ENCODE measurements at places on chromosomes 16 and 17.

- DNase-seq = no peak
These were observed 8.4 kb downstream of the GALK1 start for GRCh38 chr17:75756451-75757085.

GRCh38 chr16:71358464-71358998 is at the start of gene CALB2:
TSS of gene CALB2 (plus strand) at chr16:71358723. CDS start at chr16:71358793, 70 bp downstream.
- DNase-seq = peak; percentile 12

DNA sequence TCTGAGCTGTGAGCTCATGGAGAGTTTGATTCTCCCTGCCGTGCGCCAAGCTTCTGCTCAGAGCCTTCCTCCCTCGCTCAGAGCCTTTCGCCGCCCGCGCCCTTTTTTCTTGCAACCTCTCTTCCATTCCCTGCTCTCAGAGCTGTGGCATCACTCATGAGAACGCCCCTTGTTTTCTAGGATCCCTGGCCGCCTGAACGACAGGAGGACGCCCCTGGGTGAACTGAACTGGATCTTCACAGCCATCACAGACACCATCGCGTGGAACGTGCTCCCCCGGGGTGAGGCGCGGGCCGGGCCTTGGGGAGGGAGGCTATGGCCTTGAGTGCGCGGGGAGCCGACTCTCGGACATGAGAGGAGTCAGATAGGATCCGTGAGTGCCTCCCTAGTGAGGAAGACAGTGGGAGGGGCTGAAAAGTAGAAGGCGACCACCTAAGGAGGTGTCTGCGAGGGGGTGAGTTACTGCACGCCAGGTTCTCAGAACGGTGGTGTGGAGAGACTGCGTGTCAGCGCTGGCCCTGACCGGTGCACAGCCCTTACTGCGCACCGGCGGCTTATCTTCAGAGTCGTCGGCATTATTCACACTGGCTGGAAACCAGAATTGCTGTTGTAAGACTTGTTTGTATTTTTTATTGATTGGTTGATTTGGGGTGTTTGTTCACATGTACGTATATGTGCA is 169.5 kb upstream of the CHMP6 start:
- no peak for DNase-seq

- no peak for DNase-seq
These were observed 123.2 kb downstream of the HS3ST2 start for GRCh38 chr16:22937169-22937568.

DNA sequence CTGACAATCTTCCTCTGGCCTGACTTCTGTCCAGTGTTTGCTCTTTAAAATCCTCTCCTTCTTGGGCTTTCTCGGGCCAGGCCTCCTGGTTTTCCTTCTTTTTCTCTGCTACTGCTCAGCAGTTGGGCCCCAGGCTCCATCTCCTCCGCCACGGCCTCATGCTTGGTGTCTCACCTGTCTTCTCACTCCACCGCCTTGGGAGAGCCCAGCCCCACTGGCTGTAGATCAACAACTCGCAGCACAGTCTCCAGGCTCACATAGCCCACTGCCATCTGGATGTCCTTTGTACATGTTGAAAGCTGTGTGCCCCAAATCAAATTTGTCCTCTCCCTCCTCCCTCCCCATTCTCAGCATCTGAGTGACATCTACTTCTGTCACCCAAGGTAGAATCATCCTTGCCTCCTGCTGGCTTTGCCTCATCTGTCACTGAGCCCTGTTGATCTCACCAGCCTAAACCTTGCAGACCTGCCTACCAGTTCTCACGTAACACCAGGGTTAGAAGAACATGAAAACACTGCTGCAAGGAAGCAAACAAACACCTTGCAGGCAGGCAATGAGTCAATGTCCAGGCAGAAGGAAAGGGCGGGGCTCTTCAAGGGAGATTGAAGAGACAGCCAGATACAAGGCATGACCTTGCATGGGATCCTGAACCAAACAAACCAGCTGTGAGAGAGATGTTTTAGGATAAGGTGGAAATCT is 103.2 kb upstream of the SMURF2 start:
- DNase-seq = no peak

DNA sequence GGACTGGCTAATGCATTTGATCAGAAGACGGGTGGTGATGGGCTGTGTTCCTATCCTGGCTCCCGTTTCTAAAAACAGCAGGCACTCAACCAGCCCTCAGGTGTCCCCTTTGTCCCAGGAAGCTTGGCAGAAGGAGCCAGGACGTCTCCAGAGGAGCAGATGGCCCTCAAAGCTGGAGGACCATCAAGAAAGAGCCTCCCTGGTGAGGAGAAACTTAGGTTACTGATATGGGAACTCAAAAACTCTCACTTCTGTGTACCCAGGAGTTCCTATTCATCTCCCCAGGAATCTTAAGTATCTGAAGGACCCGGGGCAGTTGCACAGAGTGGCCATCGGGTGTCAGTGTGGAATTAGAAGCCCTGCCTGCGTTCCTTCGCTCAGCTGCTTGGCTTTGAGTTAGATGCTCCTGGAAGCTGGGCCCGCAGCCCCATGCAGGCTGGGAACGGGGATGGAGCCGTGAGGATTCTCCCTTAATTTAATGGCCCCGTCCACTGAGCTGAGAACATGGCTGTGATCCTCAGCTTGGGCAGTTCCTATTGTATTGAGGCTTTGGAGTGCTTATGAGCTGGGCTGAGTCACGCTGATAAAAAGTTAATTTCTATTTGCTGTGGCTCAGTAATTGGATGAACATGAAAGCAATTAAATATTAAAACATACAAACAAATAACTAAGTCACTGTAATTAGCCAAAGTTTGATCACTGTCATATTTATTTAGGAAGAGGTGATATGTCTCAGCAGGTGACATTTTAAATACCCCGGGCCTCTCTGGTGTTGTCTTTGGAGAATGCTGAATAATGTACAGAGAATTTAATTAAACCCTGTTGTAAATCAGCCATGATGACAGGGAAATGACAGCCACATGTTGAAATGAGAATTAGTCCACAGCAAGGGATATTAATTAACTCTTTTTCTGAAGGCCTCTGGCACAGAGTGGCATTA is 402.1 kb downstream of the SEC14L1 start:
- DNase-seq = peak; percentile 96

- DNase-seq = no peak
These were observed 170.4 kb downstream of the ZFHX3 start for GRCh38 chr16:72877374-72878028.

- DNase-seq = no peak
These were observed 4.7 kb upstream of the CHD3 start for GRCh38 chr17:7883781-7884386.

DNA sequence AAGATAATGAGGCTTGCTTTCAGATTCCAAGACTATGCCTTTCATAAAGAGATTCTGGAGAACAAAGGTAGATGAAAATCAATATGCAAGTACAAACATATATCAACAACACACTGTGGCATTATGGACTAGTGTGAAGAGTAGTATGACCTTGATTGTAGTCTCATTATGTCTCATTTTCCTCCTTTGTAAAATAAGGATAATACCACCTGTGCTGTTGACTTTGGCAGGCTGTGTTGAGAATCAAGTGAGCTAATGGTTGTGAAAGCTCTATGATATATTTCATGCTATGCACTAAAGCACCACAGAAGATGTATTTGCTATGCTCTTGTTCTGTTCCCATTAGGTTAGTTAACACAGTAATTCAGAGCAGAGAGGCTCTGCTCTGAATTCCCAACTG is 78.5 kb upstream of the NACA2 start:
- peak; percentile 21 for DNase-seq

DNA sequence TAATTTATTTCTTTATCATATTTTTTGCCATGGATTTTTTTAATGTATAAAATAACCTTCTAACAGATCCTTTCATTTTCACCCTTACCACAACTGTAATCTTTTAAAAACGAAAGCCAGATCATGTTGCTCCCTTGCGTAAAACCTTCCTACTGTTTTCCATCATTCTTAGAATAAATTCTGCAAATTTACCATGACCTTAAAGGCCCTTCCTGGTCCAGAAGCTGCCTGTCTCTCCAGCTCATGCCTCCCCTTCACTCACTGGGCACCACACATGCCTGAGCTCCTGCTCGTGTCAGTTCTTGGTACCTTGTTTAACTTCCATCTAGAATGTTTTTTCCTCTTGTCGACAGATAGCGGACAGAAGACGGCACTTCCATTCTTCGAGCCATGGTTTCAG is 245.0 kb upstream of the CDH5 start:
- no peak for DNase-seq

DNA sequence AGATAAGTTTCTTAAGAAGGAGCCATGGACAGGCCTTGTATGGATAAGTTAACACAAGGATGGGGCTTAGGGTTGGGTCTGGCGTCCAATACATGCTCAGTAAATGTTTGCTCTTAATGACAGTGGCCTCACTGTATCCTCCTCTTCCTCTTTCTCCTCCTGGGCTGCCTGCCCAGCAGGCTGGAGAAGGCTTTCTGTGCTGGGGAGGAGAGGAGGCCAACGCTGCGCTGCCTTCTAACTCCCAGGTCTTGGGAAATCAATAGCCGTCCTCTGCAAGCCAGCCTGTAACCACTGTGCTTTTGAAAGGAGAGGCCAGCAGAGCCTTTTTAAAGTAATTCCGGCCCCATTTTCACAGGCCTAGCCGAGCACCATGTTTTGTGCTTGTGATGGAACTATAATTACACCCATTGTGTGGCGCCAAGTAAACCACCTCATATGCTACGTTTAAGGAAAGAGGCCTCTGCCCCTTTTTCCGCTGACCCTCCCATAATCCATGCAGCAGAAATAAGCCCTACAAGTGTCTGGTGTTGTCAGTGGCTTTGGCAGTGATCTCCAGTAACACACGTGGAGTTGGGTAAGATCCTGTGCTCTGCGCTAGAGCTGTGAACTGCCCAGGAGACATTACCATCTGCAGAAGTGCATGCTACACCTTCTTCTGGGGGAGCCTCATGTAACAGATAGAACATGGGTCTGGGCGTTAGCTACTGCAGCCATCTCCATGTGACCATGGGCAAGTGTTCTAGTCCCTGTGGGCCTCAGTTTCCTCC is 368.2 kb downstream of the SNX29 start:
- DNase-seq = no peak

DNA sequence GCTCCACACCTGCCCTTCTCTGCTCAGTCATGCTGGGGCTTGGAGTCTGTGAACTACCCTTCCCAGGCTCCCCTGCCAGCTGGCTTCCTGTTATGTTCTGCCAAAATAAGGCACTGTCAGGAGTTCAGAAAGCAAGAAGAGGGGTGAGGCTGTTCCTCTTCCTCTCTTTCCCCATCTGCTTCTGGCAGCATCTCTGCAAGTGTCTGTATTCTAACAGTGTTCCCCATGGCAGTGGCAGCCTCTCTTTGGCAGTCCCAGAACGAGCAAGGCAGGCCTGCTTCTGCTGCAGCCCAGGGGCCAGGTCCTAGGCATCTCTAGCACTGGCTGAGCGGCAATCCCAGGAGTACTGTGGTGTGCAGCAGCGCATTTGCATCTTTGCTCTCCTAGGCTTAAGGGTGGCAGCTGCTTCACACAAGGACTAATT is 219.1 kb downstream of the STX8 start:
- no peak for DNase-seq

DNA sequence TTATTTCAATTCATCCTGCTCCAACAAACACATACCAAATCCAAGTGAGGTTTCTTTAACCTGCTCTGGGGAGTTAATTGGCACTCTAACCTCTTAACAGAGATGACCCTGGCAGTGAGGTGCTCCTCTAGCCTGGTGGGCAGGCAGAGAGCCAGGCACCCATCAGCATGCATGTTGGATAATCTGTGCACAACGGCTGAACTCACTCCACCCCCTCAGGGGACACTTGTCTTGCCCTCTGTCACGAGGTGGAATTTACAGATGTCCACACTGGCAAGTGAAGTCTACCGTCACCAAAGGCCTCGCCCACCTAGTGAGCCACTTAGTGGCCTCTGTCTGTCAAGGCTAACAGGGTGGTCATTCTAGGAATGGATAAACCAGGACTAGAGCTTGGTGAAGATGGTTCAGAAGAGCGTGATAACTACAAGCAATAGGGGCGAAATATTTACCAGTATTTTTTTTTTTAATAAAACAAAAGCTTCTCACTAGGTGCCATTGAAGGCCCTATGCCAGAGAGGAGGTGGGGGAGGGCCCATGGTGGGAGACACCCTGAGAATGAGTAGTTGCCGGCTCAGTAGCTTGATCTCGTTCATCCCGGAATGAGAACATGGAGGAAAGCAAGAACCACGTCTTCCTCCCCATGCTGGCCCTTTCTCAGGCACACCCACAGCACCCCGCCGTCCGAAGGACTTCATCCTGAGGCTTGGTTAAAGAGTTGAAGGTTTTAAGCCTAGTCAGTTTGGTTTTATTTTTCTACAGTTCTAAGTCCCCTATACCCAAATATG is 25.2 kb downstream of the PLD6 start:
- DNase-seq = no peak

- no peak for DNase-seq
These were observed 55.6 kb downstream of the IKZF3 start for GRCh38 chr17:39808409-39808997.

DNA sequence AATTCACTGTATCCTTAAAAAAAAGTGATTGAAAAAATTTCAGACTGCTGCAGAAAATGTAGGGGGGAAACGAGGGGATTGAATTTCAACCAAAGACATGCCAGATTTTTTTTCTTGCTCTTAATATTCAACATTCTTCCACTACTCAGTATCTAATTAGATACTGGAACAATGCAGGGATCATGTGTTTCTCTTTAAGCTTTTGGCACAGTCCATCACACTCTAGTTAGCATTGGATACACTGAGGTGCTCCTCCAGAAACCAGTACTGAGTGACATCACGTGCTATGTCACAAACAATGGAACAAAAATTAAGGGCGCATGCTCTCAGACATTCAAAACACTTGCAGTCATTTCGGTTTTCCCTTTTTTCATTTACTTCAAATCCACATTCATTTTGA is 298.6 kb upstream of the PSMD7 start:
- no peak for DNase-seq

- no peak for DNase-seq
These were observed 6.8 kb downstream of the TK1 start for GRCh38 chr17:78180083-78180482.

- peak; percentile 19 for DNase-seq
These were observed 28.3 kb downstream of the G6PC1 start for GRCh38 chr17:42928714-42929496.

- no peak for DNase-seq
These were observed 33.7 kb downstream of the GINS3 start for GRCh38 chr16:58425756-58426494.

DNA sequence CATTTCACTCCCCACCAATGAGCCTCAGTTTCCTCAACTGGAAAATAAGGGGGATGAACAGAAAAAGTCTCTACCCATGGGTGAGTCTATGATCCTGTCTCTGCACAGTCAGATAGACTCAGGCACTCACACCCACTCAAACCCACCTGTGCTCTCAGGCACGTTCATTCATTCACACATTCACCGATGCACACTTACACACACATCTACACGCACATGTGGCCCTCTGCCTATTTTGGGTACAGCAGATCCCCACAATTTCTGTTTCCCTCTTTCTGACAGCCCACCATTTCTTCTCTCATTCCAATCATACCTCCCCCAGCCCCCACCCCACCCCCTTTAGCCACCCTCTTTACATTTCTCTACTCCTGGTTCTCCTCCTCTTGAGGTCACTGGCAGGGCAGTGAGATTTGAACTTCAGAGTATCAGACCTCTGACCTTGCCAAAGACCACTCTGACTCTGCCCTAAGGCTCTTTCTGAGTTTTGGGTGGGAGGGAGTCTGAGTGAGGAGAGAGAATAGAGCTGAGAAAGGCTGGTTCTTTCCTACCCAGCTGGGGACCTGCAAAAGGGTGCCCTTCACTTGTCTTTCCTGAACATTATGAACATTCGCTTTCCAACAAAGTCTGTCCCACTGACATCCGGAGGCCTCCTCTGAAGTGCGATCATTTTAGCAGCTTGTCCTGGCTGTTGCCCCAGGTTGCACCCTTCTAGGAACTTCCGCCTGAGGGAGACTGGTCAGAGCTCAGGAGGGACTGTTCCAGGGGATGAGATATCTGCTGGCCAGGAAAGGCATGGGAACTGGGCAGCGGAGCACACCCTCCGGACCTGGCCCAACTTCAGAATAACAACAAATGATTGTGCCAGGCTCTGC is 10.1 kb upstream of the COL1A1 start:
- no peak for DNase-seq

GRCh38 chr17:40565769-40566409 is 617 bp upstream of the CCR7 start:
- DNase-seq = no peak
